Stimulated activated CD8-positive, alpha-beta memory T cell treated with anti-CD3 and anti-CD28 coated beads, Interleukin-15, amount 100 ng/mL, for 1 hour (primary cell): ENCODE measurements at places on chromosomes 2 and 18.
A peak's percentile ranks its signal among the peaks of the same experiment; 100 is the strongest.

GRCh38 chr2:42137125-42137841 lies 31.9 kb upstream of the EML4 start:
- DNase-seq: no peak

DNA sequence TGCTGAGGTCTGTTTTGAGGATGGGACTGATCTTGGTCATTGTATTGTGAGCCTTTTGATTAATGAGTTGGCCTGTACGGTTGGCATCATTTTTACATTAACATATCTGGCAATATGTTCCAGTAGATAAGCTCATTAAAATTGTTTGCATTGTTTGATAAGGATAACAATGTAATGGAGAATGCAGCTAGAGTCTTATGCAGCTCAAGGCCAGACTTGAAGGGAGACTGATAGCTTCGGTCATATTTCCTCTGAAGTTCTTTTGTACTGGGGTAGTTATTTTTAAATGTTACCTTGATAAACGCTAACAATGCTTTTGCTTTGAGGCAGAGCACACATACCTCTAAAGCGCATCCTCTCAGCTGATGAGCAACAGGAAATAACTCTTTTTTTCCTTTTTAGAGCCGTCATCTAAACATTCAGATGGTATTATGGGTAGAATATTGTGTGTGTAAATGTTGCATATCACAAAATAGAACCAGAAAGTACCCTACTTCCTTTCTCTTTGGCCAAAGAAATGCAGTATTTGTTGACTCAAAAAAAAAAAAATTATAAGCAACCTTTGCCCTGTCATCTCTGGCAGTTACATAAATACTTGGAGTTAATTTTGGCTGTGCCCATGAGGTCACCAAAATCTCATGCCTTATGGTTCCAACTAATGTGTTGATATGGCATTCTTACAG lies 1.3 kb downstream of the MAPRE2 start:
- DNase-seq: no peak

DNA sequence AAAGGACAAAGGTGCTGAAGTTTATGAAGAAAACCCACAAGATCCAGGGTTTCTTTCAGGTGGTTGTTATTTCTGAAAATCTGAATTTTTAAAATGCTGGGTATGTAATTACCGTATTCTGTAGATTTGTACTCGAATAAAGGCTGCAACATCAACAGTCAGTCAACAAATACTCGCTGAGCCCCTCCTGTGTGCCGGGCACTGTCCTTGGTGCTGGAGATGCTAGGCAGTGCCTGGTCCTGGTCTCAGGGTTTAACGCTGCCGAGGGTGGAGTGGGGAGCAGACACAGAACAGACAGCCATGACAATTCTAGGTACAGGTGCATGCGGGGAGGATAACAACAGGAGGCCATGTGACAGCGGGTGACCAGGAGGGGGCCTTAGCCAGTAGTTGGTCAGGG lies 27.2 kb upstream of the PDIA6 start:
- DNase-seq: no peak

DNA sequence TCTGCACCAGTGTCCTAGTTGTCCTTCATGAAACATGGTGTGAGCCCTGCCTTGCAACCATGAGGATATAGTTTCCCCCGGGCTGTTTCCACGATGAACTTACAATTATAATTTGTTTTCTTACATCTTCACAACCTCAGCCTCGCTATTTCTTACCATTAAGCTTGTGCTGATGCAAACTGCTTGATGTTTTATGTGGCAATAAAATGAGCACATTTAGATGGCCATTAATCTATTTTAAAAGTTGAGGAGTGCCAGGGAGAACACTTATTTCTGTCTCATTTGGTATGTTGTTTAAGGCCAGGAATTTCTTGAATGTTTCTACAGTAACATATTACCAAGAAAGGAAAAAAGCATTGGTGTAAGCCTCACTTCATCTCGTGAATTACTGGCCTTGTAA lies 214.5 kb upstream of the SLC8A1 start:
- no peak for DNase-seq

- no peak for DNase-seq
Observed at GRCh38 chr2:17867133-17867532, 11.3 kb upstream of the KCNS3 start.

- no peak for DNase-seq
Observed at GRCh38 chr2:10014418-10015190, 28.7 kb upstream of the KLF11 start.

- DNase-seq: no peak
Observed at GRCh38 chr2:105778080-105778607, 33.4 kb downstream of the NCK2 start.

DNA sequence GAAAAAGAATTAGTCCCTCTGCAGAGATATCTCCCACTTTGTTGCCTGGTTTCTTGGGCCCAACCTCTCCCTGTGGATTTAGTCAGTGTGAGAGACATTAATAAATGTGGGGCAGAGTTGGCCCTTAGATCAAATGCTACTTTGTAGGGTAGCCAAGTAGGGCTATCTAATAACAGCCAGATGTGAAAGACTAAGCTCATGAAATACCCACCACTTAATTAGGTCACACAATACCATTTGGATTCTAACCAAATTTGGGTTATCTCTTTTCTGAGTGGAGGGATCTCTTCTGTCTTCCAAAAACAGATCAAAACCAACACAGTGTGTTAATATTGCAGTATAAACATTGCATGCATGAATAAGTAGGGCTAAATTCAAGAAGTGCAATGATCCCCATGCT lies 626.8 kb upstream of the ZEB2 start:
- no peak for DNase-seq

DNA sequence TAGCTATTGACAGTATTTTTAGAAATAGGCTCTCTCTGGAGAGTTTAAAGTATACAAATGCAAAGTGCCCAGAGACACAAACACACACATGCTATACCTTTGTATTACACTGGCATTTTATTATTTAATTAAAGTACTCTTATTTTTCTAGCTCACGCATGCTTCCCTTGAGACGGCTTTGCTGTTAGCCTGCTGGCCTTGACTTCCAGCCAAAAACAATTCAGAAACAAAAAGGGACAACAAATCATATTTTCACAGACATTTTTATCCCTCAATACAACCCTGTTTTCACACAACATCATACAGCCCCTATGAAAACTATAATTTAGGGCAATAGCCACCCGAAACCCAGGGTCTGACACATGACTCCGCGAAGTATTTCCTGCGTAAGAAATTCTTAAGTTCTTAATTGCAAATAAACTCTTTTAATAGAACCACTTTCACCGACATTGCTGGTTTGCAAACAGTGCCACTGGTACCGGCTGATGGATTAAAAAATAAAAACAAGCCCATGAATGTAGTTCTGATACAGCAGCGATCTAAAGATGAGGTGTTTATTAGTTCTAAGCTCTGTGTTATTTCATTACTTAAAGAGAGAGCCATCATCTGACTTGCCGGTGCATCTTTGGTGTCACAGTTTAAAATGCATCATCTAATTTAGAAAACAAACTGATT lies 185.1 kb downstream of the TCF4 start:
- no peak for DNase-seq

- no peak for DNase-seq
Observed at GRCh38 chr18:4198956-4199355, 256.2 kb downstream of the DLGAP1 start.

- no peak for DNase-seq
Observed at GRCh38 chr2:150191349-150191748, 296.1 kb downstream of the RND3 start.

DNA sequence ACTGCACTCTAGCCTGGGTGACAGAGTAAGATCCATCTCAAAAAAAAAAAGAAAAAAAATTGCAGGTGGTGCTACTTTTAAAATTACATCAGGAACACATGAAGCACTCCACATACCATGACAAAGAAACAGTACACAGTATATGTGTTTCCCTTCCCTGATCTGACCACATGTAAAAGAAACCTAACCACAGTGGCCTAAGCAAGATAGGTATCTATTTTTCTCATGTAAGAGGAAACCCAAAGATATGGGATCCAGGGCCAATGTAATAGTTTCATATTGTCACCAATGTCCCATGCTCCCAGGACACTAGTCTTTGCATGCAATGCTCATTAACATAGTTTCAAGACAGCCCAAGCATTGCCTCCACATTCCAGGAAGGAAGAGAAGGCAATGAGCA lies 99.9 kb downstream of the DYM start:
- DNase-seq: no peak

GRCh38 chr2:203799908-203800307 lies 67.7 kb upstream of the CTLA4 start:
- no peak for DNase-seq

DNA sequence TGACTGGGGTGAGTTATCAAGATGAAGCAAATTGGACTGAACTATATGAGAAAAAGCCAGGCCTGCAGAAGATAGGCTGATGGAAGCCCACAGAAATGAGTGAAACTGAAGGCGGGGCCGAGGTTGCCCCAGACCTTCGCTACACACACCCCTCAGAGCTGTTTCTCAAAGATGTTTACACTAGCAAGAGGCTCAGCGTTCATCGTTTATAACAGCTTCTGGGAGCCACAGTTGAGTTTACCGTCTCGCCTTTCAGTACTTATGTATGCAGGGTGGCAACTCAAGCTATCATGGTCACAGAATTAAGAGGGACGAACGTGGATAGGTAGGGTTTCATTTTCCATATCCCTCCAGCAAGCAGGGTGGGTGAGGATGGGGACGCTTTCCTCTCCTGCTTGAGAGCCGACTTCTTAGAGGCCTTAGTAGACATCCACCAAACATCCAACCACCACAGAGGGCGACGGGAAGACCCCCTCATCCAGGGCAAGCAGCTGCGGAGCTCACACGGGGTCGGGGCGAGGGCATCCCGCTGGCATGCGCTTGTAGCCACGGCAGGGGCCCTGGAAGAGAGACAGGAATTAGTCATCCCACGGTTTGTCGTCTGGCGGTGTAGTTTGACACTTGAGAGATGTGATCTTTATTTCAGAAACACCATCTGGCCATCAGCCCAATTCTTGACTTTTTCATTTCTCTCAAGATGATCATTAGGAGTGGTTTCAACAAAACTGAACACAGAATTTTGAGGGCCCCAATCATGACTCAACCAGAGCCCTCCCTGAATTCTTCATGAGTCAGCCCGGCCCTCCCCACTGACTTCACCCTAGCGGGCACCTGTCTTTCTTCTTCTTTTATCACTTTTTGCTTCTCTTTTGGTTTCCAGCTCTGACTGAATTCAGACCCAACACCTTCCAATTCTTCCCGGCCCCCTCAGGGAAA lies 109.1 kb upstream of the CTDP1 start:
- no peak for DNase-seq

GRCh38 chr18:63725682-63726480 lies 23.1 kb downstream of the SERPINB11 start:
- no peak for DNase-seq

- DNase-seq: no peak
Observed at GRCh38 chr2:150232321-150232720, 255.1 kb downstream of the RND3 start.

GRCh38 chr18:70195852-70196434 lies 9.5 kb downstream of the RTTN start:
- DNase-seq: no peak

GRCh38 chr2:24421668-24422067 lies 61.3 kb upstream of the ITSN2 start:
- DNase-seq: peak; percentile 21

- no peak for DNase-seq
Observed at GRCh38 chr2:231359948-231360347, 35.6 kb upstream of the B3GNT7 start.

DNA sequence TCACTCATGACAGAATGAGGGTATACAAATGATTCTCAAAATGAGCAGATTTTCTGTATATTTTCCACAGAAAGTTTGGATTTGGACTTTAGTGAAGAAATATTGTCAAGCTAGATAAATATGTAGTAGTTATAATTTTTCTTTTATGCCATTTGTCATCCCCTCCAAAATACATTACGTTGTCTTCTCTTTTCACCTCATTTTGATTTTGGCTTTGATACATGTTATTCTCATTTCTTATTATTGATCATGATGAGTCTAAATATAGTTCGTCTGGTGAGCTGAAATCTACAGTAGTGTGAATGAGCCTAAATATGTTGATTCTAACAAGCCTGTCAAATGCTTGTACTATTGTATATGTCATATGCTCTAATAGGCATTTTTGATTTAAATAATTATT lies 12.3 kb downstream of the DDX1 start:
- no peak for DNase-seq

- DNase-seq: no peak
Observed at GRCh38 chr18:65091744-65092329, 659.0 kb upstream of the CDH7 start.

DNA sequence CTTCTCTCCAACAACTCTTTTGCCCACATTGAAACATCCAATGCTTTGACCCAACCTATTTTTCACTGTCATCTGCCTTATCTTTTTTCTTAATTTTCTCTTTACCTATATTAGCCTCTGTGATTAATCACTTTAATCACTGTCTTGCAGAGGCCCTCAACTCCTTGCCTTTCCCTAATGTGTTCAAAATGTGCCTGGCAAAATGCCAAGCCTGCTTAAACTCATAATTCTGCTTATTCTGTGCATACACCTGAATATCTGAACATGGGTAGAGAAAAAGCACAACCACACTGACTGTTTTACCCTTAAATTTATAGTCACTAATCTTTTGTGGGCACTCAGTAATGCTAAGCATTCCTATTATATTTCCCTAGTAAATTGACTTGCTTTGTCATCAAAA lies 63.0 kb upstream of the GALNT13 start:
- no peak for DNase-seq

DNA sequence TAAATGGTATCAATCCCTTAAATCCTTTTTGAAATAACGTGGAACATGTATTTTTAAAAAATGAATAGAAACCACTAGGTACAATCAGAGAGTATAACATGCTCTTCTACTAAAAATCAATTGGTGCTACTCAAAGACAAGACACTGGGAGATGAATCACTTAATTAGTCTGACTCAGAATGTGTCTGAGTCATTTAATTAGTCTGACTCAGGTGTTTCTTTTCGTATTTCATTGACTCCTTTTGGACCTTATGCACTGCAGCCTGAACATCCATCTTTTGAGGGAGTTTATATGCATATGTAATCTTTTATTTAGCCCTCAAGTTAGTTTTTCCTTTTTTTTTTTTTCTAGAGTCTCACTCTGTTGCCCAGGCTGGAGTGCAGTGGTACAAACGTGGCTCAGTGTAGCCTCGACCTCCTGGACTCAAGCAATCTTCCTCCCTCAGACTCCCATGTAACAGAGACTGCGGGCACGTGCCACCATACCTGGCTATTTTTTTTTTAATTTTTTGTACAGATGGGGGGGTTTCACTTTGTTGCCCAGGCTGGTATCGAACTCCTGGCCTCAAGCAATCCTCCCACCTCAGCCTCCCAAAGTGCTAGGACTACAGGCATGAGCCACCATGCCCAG lies 26.5 kb downstream of the PPP4R3B start:
- no peak for DNase-seq

DNA sequence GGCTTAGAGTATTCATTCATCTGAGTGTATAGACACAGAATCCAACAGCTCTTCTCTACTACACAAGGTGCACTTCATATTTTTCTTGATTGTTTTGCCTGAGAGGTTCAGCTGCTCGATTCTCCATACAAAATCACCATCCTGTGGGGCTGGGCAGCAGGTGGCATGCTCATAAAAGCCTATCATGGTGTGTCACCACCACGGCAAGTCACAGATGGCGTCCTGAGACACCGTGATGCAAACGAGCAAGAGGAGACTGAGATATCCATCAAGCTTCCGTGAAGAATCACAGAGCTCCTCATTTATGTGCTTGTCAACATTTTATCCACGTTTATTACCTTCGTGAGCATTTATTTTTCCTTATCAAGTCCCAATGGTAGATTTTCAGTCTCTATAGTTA lies 22.4 kb upstream of the NRP2 start:
- DNase-seq: no peak
